ENCODE measurements at places on chromosomes 5 and 9.

DNA sequence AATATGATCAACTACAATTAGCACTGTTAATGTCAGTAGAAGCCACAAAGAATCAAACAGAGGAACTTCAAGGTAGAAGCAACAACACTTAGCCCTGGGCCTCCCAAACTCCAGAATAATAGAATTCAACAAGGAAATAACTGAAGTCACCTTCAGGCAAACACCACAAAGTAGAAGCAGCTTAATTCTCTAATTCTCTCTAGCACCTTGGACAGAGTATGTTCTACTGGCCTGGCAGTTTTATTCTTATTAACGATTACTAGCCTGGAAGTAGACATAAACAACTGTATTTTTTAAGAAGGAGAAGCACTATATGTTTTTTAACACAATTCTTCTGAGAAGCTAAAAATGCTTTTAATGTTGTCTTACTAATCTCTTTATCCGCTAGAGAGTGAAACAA lies 911.9 kb downstream of the DTWD2 start:
- no peaks in the 10 kb centered on the region for H3K4me1 ChIP-seq
- no peak for DNase-seq
- H3K4me3 ChIP-seq: no peak overlapping the region
- H3K27ac ChIP-seq: no peak overlapping the region

DNA sequence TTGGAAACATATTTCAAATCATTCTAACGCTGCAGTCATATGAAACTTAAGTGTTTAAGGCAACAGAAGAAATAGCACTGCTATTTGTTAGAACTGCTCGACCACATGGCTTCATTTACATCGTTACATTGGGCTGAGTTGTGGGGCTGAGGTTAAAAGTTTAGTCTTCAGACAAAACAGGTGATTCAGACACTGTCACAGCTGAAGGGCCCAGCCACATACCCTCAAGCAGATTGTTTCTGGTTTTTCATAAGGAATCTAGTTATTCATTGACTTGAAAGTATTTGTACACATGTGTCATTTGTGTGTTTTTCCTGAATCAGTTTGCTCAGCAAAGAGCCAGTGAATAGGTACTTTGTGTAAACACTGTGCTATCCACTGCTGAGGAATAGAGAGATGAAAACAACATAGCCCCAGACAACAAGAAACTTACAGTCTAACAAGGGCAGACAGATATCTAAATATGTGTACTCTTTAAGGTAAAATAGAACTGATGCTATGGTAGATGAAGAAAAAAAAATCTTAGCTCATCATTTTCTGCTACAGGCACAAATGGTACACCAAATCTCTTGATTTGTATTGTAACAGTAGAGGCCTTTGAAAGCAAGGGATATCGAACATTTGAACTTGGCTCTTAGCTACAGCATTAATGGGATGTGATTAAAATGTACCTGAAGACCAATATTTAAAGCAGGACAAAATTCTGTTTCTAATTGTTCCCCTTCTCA lies 357.6 kb upstream of the RPS23 start:
- H3K4me1 ChIP-seq: no peaks in the 10 kb centered on the region
- no peak overlapping the region for H3K4me3 ChIP-seq
- H3K27ac ChIP-seq: no peak overlapping the region
- no peaks in the 10 kb centered on the region for H3K36me3 ChIP-seq
- H3K27me3 ChIP-seq: no peaks in the 10 kb centered on the region

DNA sequence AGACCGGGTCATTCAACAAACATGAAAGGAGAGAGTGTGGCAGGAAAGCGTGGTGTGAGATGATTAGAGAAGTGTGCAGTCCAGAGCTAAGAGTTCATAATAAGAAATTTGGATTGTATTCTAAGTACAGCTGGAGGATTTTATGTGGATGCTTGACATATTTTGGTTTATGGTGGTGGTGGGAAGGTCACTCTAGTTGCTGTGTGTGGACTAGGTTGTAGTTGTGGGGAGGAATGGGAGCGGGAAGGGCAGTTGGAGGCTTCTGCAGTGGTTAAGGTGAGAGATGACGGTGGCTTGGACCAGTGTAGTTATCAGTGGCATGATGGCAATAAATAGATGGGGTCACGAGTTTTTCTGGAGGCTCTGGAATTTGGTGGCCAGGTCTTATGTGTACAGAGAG lies 45.7 kb upstream of the GPR151 start:
- H3K27me3 ChIP-seq: peaks cover 7% of the 10 kb centered on the region

DNA sequence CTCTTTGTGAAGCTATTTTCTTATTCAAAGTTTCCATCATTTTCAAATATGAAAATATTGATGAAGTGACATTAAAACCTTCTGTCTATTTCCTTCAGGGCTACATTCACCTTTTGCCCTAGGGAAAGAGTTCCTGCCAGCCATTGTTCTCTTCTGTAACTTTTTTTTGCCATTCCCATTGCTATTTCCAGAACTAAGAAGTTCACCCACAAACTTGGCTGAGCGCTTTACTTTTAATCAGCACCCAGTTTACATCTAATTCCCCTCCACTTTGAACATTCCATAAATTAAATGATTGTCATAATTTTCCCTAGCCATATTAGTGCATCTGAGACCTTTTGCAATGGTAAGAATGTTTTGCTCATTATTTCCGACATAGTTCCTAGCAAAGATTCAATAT lies 4.4 kb downstream of the IL33 start:
- H3K36me3 ChIP-seq: no peaks in the 10 kb centered on the region
- H3K27me3 ChIP-seq: peaks cover 2% of the 10 kb centered on the region
- no peak overlapping the region for H3K27ac ChIP-seq
- DNase-seq: no peak
- H3K4me3 ChIP-seq: no peak overlapping the region
